ENCODE measurements at places on chromosomes 11 and 22. TPM values are rescaled to one million over a fixed set of nuclear protein-coding genes. Genes with fewer than 3 reads are reported as not detected.

The SNX32 gene
- 0.49 TPM for total RNA-seq

GRCh38 chr11:9568854-9569587 lies 4.4 kb upstream of the WEE1 start:
- peaks cover 35% of the 10 kb centered on the region for H3K4me1 ChIP-seq
- DNase-seq, result peak; percentile 92
- H3K27me3 ChIP-seq, result no peaks in the 10 kb centered on the region
- no peaks in the 10 kb centered on the region for H3K36me3 ChIP-seq
- H3K4me3 ChIP-seq, result peak overlapping the region; percentile 29

The FREY1 gene
- total RNA-seq, result not detected

DNA sequence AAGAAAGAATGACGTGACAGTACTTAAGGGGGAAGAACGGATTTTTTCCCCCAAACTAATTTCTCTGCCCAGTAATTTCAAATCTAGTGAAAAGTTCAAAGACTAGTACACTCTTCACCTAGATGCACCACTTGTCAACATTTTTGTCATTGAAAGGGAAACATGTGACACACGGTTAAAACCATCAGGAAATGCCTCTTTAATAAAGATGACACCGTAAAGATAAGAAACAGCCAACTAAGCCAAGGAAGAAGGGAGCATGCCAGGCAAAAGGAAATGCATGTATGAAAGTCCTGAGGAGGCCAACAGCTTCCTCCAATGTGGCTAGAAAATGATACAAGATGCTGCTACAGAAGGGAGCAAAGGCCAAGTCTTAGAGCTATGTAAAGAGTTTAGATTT lies 49.4 kb downstream of the RSF1 start:
- no peaks in the 10 kb centered on the region for H3K27me3 ChIP-seq
- H3K27ac ChIP-seq, result no peak overlapping the region
- DNase-seq, result no peak
- H3K36me3 ChIP-seq, result no peaks in the 10 kb centered on the region
- no peak overlapping the region for H3K4me3 ChIP-seq

The C22orf31 gene
- not detected for total RNA-seq

DNA sequence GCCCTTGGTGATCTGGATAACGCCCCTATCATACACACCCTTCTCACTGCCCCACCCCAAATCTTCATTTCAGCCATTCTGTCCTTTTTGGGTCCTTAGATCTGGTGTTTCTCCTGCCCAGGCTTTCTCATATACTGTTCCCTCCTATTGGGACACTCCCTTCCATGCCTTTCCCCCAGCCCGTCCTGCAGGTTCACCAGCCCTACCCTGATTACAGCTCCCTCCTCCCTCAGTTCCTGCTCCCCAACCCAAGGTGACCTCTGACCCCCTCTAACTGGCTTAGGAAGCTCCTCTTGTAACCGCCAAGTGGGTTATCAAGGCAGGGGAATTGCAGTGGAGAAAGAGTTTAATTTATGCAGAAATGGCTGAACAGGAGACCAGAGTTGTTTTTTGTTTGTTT lies 13.0 kb downstream of the MTFP1 start:
- H3K4me1 ChIP-seq, result no peaks in the 10 kb centered on the region
- no peak overlapping the region for H3K27ac ChIP-seq
- no peak for DNase-seq
- no peak overlapping the region for H3K4me3 ChIP-seq

- DNase-seq, result no peak
- peaks cover 90% of the 10 kb centered on the region for H3K27me3 ChIP-seq
- H3K4me1 ChIP-seq, result peaks cover 26% of the 10 kb centered on the region
- H3K36me3 ChIP-seq, result no peaks in the 10 kb centered on the region
- H3K4me3 ChIP-seq, result no peak overlapping the region
- no peak overlapping the region for H3K27ac ChIP-seq
These were observed 7.6 kb downstream of the KCNJ5 start for GRCh38 chr11:128898580-128899344.

The NNMT gene
- total RNA-seq, result not detected

The EHD1 gene
- 69.7 TPM for total RNA-seq

GRCh38 chr22:46742576-46743221 lies 4.6 kb upstream of the CERK start:
- no peaks in the 10 kb centered on the region for H3K36me3 ChIP-seq
- H3K4me3 ChIP-seq, result no peak overlapping the region
- no peak overlapping the region for H3K27ac ChIP-seq
- DNase-seq, result no peak
- H3K4me1 ChIP-seq, result no peaks in the 10 kb centered on the region
- no peaks in the 10 kb centered on the region for H3K27me3 ChIP-seq

DNA sequence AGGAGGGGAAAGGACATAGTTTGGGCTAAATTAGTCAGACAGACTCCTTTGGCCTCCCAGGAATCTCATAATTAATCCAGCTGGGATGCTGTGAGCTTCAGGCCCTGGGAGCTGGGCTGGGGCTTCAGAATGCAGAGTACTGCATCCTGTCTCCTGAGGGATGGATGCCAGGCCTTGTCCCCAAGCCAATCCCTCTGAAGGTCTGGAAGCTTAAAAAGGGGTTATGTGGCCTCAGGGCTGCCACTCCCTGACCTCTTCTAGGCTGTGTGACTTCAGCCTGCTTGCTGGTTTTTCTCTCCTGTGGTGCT lies 6.9 kb upstream of the LRRC32 start:
- H3K36me3 ChIP-seq, result no peaks in the 10 kb centered on the region
- no peak overlapping the region for H3K4me3 ChIP-seq
- no peak for DNase-seq
- H3K27me3 ChIP-seq, result no peaks in the 10 kb centered on the region

The APOA5 gene
- 0.35 TPM for total RNA-seq

DNA sequence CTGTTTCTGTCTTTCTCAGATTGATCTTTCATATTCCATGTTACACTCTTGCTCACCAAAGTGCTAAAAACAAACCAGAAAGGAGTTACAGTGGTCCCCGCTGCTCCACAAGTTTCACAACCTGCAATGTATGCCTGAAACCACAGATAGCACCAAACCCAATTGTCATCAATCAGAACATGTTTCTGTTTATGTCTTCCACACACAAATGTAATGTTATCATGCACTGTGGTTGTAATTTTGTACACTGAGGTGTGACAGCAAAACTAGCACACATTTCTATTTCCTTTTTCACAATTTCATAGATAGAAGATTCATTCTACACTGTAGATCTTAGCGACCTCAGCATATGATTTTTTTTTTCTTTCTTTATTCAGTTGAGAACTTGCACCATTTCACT lies 1045.9 kb upstream of the RAG2 start:
- no peaks in the 10 kb centered on the region for H3K27me3 ChIP-seq
- H3K27ac ChIP-seq, result no peak overlapping the region
- 0 out of 2 replicates have a peak, but pooled peaks cover 7% of the 10 kb centered on the region for H3K36me3 ChIP-seq
- no peak overlapping the region for H3K4me3 ChIP-seq
- DNase-seq, result no peak

The APOA1 gene
- total RNA-seq, result not detected

DNA sequence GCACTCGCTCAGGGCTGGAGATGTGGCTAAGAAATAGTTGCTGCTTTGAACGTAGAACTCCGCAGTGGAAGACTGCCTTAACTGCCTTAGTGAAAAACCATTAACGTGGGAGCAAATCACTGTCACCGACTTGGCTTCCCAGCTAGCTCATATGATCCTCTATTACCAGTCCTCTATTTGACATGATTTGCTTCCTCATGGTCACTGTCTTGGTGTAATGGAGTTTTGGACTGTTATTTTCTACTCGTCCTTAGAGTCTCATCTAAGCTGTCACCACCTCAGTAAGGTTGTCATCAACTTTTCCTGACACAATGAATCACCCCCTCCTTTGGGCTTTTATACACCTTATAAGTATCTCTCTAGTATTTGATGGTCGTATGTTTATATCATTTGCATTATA lies 167.1 kb upstream of the NARS2 start:
- H3K4me3 ChIP-seq, result no peak overlapping the region
- H3K4me1 ChIP-seq, result no peaks in the 10 kb centered on the region
- no peak for DNase-seq
- H3K27me3 ChIP-seq, result no peaks in the 10 kb centered on the region
- H3K36me3 ChIP-seq, result no peaks in the 10 kb centered on the region

The DCHS1 gene
- 16.5 TPM for total RNA-seq

The ACRV1 gene
- not detected for total RNA-seq

The PPP6R2 gene
- total RNA-seq, result 37.5 TPM

GRCh38 chr11:12411806-12412727 lies 34.7 kb downstream of the PARVA start:
- H3K4me3 ChIP-seq, result no peak overlapping the region
- peak; percentile 90 for DNase-seq
- no peaks in the 10 kb centered on the region for H3K27me3 ChIP-seq
- H3K4me1 ChIP-seq, result peaks cover 23% of the 10 kb centered on the region
- H3K36me3 ChIP-seq, result no peaks in the 10 kb centered on the region

The CHRDL2 gene
- 0.16 TPM for total RNA-seq

DNA sequence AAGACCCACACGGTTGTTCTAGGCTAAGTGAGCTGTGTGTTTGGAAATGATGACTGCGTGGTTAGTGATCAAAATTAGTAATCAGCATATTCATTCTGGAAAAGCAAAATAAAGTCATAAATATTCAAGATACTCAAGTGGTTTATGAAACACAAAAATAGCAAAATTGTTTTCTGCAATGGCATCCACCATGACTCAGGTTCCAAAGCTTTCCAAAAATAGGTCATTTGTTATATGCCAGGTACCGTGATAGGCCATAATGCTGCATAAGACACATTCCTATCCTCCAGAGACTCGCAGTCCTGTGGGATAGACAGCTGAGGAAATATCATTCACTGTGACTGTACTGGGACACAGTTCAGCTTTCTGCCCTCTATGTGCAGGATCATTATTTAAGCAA lies 2.4 kb upstream of the ATL3 start:
- no peak overlapping the region for H3K27ac ChIP-seq
- H3K27me3 ChIP-seq, result no peaks in the 10 kb centered on the region
- no peaks in the 10 kb centered on the region for H3K36me3 ChIP-seq
- peaks cover 7% of the 10 kb centered on the region for H3K4me1 ChIP-seq
- no peak overlapping the region for H3K4me3 ChIP-seq
- no peak for DNase-seq

- H3K36me3 ChIP-seq, result no peaks in the 10 kb centered on the region
- H3K27ac ChIP-seq, result no peak overlapping the region
- H3K27me3 ChIP-seq, result no peaks in the 10 kb centered on the region
- H3K4me3 ChIP-seq, result no peak overlapping the region
These were observed 13.3 kb upstream of the RASL10A start for GRCh38 chr22:29328566-29329500.

The TIMM10 gene
- total RNA-seq, result 75.8 TPM

The MS4A12 gene
- total RNA-seq, result 0.21 TPM

DNA sequence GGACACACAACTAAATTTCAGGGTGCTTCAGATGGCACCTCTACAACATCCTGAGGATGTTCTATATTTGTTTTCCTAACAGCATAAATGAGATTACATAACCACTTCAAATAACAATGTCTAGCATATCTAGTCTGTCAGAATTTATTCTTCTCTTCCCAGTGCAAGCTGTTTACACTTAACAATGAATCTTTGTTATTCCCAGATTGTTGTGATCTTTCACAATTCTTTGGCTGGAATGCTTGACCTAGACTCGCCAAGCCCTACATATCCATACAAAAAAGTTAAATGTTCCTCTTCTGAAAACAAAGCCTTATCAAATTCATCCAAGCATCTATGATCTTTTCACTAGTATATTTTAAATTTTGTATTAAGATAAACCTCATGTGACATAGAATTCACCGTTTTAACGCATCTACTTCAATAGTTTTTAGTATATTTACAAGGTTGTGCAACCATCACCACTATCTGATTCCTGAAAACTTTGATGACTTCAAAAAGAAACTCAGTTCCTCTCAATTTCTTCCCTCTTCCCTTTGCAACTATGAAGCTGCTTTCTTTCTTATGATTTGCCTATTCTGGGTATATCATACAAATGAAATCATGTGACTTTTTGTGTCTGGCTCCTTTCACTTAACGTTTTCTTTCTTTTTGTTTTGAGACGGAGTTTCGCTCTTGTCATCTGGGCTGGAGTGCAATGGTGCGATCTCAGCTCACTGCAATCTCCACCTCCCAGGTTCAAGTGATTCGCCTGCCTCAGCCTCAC lies 61.7 kb upstream of the CHRNA10 start:
- no peaks in the 10 kb centered on the region for H3K27me3 ChIP-seq
- H3K36me3 ChIP-seq, result peaks cover 71% of the 10 kb centered on the region
- no peak for DNase-seq
- H3K4me1 ChIP-seq, result no peaks in the 10 kb centered on the region
- H3K27ac ChIP-seq, result no peak overlapping the region

DNA sequence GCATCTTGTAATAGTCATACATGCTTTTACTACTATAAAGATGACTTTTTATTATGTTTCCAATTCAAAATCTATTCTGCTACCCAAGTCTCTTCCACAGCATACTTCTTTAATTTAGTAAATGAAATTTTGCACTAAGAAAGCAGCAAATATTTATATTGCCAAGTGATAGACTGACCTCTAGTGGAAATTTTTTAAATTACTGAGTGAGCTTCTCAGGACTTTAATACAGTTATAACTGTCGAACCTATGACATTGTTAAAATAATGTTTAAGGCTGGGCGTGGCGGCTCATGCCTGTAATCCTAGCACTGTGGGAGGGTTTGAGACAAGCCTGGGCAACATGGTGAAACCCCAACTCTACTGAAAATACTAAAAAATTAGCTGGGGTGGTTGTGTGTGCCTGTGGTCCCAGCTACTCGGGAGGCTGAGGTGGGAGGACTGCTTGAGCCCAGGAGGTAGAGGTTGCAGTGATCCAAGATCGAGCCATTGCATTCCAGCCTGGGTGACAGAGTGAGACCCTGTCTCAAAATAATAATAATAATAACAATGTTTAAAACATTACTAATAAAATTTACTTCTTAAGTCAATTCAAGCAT lies 27.3 kb downstream of the STK33 start:
- no peak overlapping the region for H3K4me3 ChIP-seq
- peak; percentile 72 for DNase-seq
- H3K27ac ChIP-seq, result no peak overlapping the region
- no peaks in the 10 kb centered on the region for H3K27me3 ChIP-seq
- no peaks in the 10 kb centered on the region for H3K36me3 ChIP-seq
